Retina (tissue), 1 donor: ENCODE measurements at places on chromosomes 2 and 18.

DNA sequence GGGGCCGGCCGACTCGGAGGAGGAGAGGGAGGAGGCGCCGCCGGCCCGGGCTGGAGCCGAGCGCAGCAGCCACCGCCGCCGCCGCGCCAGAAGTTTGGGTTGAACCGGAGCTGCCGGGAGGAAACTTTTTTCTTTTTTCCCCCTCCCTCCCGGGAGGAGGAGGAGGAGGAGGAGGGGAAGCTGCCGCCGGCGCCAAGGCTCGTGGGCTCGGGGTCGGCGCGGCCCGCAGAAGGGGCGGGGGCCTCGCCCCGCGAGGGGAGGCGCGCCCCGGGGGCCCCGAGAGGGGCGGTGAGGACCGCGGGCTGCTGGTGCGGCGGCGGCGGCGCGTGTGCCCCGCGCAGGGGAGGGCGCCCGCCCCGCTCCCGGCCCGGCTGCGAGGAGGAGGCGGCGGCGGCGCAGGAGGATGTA, 316 bp downstream of the CRIM1 start:
- no peak for DNase-seq

DNA sequence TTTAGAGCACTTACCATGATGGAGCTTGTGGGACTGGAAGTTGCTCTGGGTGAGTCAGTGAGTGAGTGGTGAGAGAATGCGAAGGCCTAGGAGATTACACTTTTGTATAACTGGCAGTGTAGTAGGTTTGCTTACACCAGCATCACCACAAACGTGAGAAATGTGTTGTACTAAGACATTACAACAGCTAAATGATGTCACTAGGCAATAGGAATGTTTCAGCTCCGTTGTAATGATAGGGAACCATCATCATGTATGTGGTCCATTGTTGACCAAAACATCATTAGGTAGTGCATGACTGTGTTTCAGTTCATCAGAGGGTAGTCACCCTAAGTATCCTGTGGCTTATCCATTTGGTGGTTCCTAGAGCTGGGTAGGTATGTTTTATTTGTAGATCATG, 11.9 kb downstream of the ZNF407 start:
- DNase-seq, result no peak

GRCh38 chr2:157849591-157849990, 26.5 kb downstream of the ACVR1 start:
- DNase-seq, result no peak

- DNase-seq, result no peak
These were observed 185.8 kb downstream of the ANKRD44 start for GRCh38 chr2:197124639-197125390.

DNA sequence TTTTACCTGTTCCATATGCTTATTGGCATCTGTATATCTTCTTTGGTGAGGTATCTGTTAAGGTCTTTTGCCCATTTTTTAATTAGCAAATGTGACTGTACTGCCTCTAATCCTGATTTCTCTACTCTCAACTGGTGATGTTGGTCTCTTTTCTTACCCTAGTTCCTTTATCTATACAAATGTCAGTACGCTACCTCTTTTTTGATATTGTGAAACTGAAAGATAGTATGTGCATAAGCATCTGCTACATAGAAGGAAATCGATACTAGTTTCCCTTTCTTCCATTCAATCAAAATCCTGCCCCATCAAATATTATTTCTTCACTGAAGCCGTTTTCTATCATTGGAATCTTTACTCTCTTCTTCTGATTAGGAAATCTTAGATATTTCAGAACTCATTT, 194.9 kb upstream of the SPOPL start:
- DNase-seq, result no peak

DNA sequence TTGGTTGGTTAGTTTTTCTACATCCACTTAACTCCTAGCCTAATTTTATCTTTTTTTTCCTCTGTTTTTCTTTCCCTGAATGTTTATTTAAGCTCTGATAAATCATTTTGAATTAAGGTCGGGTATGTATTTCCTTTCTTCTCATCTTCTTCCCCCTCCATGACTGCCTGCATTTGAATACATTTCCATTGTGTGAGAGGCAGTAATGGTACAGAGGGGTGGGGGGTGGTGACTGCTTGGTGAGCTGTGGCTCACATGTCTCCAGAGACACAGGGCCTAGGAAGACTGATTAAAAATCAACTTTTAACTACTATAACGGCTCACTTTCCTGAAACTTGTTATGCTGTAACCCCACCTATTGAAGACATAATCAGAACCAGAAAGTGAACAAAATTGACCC, 58.0 kb downstream of the NEDD4L start:
- no peak for DNase-seq

DNA sequence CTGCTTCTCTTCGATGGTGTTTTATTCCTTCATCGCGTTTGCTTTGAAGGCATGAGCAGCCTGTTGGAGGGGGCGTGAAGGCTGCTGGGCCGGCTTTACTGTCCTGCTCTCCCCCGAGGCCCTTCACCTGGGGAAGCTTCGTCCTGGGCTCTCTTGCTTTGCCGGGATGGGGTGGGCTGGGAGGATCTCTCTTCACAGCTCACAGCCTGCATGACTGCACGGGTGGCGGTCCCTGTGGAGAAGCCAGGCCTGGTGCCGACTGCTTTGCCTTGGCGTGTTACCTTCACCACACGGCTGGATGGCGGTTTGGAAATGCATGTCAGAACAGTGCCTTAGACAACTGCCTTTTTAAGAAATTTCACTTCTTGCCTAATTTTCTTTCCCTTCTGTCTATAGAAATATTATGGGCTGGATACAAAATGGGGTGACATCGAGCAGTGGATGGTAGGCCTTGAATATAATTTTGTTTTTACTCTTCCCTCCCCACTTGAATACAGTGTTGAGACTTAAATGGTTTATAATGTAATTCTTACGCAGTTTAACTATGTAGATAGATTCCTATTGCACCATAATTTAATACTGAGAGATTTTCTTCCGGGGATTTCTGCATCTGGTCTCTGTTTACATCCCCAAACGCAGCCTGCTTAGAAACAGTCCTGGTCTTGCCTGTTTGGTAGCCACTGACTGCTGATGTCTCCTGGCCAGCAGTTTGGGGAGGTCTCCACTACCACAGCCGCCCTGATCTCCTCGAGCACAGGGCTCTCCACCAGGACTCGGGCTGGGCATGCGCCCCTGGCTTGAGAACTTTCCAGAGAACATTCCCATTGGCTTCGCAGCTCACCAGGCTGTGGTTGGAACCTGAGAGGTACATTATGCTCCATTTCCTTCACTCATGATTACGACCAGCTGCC, 81.0 kb upstream of the RBM44 start:
- DNase-seq, result no peak

- peak; percentile 70 for DNase-seq
These were observed 67.0 kb downstream of the ZNF521 start for GRCh38 chr18:25284861-25285550.

- DNase-seq, result peak; percentile 37
These were observed 1.6 kb downstream of the PKDCC start for GRCh38 chr2:42049221-42050009.

- no peak for DNase-seq
These were observed 74.7 kb downstream of the BMPR2 start for GRCh38 chr2:202450785-202451184.

- no peak for DNase-seq
These were observed 574.2 kb downstream of the DCC start for GRCh38 chr18:52914148-52914547.

GRCh38 chr18:24987303-24988252, 364.4 kb downstream of the ZNF521 start:
- DNase-seq, result peak; percentile 20

DNA sequence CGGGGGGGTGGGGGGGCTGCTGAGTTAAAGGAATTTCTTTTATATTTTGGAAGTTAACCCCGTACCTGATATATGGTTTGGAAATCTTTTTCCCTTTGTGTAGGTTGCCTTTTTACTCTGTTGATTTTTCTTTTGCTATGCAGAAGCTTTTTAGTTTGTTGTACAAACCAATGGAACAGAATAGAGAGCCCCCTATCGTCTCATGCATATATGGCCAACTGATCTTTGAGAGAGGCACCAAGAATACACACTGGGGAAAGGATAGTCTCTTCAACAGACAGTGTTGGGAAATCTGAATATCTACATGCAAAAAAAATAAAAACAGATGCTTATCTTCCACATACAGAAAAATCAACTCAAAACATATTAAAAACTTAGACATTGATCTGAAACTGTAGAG, 647.8 kb upstream of the KLHL29 start:
- no peak for DNase-seq

- no peak for DNase-seq
These were observed 11.5 kb downstream of the ASAP2 start for GRCh38 chr2:9217838-9218770.

DNA sequence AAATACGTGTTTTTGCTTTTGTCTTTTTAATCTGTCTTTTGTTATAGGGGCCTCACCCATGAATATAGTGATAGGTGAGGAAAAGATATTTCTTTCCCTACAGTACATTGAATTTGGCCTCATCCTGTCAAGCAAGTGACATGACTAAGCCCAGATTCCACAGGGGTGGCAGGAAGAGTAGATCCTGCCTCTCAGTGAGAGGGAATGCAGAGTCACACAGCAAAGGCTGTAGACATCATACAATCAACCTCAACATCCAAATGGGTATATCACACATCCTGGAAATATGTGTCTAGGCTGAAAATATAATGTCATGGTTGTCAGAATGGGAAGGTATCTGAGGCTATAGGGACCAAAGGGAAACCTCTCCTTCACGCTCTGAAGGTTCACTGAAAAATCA, 269.6 kb downstream of the CDH20 start:
- DNase-seq, result no peak

GRCh38 chr2:7194950-7195349, 277.7 kb downstream of the RNF144A start:
- DNase-seq, result no peak

DNA sequence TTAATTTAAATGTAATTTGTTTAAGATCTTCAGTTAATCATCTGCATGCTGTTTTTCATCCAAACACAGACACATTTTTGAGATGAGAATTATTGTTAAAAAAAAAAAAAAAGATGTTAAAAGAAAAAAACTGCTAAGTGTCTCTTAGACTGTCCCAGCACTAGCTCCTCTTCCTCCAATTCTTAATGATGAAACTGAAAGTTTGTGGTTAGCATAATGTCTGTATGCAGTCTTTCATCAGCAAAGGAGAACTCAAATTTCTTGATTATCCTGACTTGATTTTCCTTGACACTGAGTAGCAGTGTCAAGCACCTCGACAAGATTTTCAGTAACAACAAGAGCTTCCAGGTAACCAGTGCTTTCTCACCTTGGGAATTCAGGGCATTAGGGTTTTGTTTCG, 274.4 kb downstream of the LRRTM1 start:
- DNase-seq, result no peak

GRCh38 chr18:67540559-67540958, 24.0 kb upstream of the DSEL start:
- DNase-seq, result no peak

DNA sequence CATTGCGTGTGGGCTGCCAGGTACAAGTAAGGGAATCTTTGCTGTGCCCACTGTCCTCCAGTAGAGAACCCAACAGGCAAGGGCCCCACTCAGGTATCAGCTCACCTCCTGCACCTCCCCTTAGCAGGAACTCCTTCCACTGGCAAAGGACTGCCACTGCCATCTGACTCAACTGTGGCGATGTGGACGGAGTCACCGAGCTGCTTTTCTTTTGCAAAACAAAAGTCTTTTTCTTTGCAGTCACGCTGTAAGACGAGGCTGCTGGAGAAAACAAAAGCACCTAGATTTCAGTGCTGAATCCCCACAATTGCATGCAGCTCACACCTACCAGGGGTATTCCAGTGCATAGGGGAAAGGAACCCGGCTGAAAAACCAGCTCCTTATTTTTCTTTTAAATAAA, 7.9 kb downstream of the MTERF4 start:
- no peak for DNase-seq

DNA sequence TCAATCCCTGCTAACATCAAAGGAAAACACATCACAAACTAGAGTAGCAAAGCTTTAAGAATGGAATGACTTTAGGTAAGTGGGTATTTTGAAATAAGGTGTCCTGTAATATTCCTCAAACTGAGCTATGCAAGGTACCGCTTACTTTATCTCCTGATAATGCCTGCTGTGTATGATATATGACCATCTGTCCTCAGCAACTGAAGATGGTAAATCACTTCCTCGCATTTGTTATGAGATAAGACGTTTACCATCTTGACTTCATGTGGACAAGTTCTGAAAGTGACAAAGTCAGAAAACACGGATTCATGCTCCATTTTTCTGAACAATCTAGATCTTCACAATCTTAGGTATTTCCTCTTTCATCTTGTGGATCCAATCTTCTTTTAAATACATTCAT, 49.3 kb upstream of the PTPRM start:
- no peak for DNase-seq

- DNase-seq, result no peak
These were observed 228.3 kb upstream of the EPC2 start for GRCh38 chr2:148416248-148416647.

- DNase-seq, result peak; percentile 84
These were observed 15.8 kb downstream of the PTPN18 start for GRCh38 chr2:130371723-130372054.

- DNase-seq, result peak; percentile 61
These were observed 756 bp downstream of the ADCYAP1 start for GRCh38 chr18:905307-905947.

- DNase-seq, result no peak
These were observed 67.0 kb downstream of the ARHGAP28 start for GRCh38 chr18:6796511-6796910.

DNA sequence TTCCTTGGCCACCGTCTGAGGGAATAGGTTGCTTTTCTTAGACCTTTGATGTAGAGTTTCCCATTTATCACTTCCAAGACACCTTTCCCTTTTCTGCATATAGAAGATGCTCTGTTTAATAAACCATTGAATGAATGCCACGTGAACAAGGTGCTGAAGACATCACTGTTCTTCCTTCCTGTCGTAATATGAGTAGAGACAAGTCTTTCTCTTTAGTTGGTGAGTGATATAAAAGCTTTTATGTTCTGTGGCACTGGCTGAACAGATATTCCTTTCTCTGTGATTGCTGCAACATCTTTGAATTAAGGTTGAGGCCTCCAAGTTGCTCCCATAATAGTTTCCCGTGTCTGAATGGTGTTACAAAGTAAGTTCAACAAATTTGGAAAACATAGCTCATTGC, 38.7 kb downstream of the TTC39C start:
- DNase-seq, result no peak

- DNase-seq, result no peak
These were observed 70.5 kb downstream of the PRPF40A start for GRCh38 chr2:152646775-152647174.

GRCh38 chr2:158319269-158319668, 137.3 kb downstream of the CCDC148 start:
- no peak for DNase-seq

DNA sequence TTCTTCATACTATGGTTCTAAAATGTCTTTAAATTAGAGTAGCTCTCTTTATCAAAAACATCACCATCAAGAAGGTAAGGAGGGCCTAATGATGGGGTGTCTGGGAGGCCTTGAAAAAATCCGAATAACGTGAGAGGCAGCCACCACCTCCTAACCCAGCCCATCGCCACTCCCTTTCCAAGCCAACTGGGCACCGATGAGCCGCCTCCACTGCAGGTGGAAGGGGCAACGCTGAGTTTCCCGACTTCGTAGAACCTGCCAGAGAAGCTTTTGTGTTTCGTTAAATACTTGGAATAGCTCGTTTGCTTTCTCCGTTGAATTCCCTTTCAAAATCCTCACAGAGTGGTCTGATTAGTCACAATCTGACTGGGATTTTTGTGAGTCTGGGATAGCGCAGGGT, 22.0 kb upstream of the RPL31 start:
- DNase-seq, result no peak
